Fibroblast of skin of right quadriceps (primary cell): ENCODE measurements at places on chromosomes 5 and 9.

GRCh38 chr5:177429248-177430040 lies 3.0 kb downstream of the GRK6 start:
- no peak for DNase-seq

- DNase-seq = no peak
Measured at GRCh38 chr9:126681336-126681735, 67.6 kb downstream of the LMX1B start.

DNA sequence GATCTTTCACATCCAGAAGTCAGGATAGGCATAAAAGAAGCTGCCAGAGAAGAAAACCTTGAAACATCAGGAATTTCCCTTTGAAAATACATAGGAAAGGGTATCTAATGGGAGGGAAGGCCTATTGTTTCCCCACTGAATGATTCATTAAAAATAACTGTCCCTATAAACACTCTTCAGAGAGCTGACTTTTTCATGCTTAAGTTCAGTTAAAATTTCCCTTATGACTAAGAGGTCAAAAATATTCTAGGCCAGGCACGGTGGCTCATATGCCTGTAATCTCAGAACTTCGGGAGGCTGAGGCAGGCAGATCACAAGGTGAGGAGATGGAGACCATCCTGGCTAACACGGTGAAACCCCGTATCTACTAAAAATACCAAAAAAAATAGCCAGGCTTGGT lies 499.5 kb downstream of the ENC1 start:
- peak; percentile 31 for DNase-seq

DNA sequence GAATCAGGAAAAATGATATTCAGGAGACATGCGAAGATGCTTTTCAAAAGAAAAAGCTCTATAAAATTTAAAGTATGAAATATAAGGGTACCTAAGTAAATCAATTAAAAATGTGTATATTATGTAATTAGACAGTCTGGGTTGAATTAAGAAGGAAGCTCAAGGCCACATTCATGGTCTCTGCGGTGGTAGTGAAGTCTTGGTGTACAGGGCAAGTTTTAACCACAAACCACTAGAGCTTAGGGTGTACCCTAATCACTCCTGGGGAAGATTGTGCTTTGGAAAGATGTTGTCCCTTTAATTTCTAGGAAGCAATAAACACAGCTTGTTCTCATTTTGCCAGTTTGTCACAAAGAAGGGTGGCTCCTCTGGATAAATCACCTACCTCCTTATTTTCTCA lies 287.2 kb upstream of the ZNF608 start:
- no peak for DNase-seq

DNA sequence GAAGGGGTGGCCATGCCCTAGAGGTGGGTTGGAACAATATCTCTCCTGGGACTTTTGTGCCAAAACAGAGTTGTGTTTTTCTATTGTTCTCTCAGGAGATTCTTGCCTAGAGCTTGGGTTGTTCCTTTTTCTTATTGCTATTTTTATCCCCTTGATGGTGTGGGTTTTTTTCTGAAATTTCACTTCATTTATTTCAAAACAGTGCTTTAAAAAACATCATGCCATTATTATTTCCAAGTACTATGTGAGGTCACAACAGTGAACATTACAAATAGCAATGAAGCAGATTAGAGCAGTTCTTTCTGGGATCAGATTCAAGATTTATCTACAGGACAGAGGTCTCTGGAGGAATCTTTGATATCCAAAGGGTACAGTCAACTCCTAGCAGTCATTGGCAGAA lies 76.6 kb downstream of the ACTBL2 start:
- DNase-seq = no peak

GRCh38 chr5:181001947-181002346 lies 13.3 kb downstream of the BTNL3 start:
- DNase-seq = no peak

DNA sequence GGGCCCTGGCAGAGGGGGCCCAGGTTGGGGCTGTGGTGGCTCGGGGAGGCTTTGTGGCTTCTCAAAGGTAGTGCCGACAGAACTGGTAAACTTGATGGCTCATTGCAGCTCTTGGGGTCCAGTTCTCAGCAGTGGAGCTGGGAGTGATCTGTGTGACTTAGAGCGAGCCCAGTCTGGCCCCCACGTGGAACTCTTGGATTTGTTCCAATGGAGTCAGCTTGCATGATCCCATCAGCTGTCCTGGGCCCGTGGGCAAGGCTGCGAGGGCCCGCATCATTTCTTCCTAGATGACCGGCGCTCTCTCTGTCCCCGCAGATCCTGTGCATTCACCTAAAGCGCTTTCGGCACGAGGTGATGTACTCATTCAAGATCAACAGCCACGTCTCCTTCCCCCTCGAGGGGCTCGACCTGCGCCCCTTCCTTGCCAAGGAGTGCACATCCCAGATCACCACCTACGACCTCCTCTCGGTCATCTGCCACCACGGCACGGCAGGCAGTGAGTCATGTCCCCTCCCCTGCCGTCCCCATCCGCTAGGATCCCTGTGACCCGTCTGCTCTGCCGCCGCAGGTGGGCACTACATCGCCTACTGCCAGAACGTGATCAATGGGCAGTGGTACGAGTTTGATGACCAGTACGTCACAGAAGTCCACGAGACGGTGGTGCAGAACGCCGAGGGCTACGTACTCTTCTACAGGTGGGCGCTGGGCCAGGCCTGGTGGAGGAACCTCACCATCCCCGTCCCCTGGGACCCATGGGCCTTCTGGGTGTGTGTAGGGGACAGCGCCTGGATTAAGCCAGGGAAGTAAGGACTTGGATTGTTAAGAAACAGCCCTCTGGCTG lies 39.2 kb downstream of the USP20 start:
- DNase-seq = no peak

DNA sequence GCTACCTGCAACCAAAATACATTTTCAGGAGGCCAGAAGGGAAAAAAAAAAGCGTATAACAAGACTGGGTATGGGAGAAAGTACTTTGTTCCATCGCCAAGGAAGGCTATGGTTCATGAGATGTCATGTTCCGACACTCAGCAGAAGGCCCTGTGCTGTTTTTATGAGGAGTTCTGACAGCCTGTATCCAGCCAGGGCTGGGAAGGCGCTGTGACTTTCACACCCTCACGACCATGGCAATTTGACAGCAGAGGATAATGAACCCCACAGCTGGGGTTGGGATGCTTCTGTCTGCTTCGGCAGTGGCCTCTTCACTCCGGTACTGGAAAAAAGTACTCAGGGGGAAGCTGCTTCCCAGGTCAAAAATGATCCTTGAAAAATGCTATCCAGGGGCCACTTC lies 154.4 kb downstream of the PRELID2 start:
- no peak for DNase-seq

DNA sequence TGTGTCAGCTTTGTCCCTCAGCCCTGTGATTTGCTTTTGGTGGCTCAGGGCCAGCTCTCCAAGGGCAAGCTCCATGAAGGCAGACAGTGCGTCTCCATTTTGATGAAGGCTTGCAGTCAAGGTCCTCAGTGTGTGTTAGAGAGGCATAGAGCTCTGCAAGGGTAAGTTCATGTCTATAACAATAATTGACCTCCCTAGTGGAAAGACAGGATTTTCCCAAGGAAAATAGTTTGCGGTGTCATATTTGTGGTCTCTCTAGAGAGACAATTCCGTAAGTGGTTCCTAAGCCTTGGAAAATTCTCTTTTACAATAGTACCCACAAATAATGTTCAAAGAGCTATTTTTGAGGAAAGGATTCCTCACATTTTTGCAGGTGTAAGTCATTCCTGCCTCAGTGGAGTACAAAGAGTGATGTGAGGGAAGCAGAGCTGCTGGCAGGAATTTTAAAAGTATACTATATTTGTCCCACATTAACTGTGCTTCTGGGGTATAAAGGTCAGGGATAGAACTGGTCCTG lies 40.2 kb downstream of the SLC1A3 start:
- DNase-seq = peak; percentile 70

DNA sequence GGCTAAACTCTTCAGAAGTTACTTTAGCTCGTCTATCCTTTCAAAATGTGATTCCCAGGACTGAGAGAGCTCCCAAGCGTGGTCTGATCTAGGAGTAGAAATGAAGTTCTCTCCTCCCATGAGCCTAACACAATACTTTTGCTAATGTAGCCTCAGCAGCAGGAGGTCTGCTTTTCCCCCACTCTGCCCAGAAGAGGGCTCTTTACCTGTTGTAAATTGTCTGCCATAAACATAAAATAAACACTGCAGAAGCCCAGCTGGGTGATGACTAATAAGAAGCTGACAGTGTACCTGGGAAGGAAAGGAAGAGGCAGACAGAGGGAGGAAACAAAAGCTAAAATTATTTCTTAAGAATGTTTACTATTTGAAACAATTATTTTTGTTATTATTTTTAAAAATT lies 15.4 kb downstream of the SLC36A3 start:
- no peak for DNase-seq

DNA sequence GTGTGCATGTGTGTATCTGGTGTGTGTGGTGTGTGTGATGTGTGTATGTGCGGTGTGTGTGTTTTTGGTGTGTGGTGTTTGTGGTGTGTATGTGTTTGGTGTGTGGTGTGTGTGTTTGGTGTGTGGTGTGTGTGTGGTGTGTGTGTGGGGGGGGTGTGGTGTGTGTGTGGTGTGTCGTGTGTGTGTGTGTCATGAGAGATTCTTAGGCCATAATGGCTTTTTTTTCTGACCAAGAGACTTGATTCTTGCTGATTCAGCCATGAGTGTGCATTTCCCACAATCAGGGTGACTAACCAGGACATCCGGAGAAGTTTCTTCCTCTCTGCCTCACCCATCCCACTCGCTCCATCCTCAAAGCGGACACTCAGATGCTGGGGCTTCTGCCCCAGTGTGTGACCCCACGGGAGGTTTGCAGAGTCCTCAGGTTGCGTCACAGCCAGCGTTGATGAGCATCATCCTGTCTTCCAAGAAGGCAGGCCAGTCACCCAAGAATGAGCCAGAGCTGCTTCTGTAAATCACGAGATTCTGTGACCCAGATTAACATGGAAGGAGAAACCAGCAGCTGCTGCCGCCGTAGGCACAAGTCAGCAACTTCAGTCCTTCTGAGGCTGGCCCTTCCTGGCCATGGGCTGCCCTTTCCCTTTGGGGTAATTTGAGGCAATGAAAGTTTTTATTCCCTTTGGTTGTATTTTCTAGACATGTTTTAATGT lies 12.5 kb upstream of the CTSL start:
- DNase-seq = peak; percentile 99

- no peak for DNase-seq
Measured at GRCh38 chr9:28707616-28708015, 1134.3 kb upstream of the C9orf72 start.

- no peak for DNase-seq
Measured at GRCh38 chr5:172733974-172734346, 37.0 kb downstream of the DUSP1 start.

GRCh38 chr9:121881920-121882500 lies 211.1 kb downstream of the TTLL11 start:
- DNase-seq = no peak

GRCh38 chr5:388266-389196 lies 54.4 kb upstream of the EXOC3 start:
- DNase-seq = no peak

DNA sequence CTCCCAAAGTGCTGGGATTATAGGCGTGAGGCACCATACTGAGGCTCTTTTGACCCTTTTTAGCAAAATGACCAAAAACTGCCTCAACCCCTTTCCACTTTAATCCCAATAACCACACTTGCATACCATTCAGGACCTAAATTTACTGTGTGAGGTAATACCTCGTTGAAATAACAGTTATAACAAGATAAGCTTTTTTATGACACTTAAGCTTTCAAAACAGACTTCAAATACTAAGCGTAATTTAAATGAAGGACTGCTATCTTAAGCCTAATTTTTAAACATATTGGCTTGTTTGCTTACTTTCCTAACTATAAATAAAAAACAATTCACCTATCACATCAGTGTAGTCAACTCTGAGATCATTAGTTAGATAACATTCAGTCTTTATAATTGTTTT lies 37.8 kb downstream of the PWWP2A start:
- DNase-seq = no peak

- no peak for DNase-seq
Measured at GRCh38 chr9:125789196-125789595, 42.0 kb downstream of the PBX3 start.

DNA sequence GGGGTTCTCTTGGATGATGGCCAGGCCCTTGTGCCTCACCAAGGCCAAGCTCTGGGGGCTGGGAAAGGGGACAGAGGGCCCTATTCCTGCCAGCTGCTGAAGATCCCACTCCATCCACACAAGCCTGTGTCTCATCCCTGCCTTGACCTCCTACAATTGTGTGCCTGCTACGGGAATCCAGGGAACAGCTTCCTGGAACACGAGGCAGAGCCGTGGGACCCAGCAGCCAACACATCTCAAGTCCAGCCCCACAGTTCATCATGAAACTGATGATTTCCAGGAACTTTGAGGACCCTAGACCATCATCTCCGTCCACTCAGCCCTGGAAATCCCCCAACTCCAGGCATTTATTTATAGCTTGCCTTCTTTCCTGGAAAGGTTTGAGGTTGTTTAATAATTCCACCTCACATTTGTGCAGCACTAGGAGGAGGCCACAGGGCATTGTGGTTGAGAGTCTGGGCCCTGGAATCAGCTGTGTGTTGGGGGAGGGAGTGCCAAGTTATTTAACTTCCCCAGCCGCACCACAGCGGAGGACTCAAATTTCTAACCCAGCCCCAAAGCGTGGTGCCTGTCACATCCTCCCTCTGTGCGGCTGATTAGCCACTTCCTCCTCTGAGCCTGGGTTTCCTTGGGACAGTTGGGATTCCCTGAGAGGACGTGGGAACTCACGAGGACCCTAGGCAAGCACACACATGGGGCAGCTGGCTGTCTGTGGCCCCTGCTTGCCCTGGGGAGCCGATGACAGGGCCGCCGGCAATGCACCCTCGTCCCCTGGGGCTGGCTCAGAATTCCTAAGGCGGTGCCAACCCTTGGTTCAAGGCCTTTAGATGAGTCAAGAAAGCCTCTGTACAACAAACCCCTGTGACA lies 58.2 kb upstream of the GGTA1 start:
- peak; percentile 94 for DNase-seq

DNA sequence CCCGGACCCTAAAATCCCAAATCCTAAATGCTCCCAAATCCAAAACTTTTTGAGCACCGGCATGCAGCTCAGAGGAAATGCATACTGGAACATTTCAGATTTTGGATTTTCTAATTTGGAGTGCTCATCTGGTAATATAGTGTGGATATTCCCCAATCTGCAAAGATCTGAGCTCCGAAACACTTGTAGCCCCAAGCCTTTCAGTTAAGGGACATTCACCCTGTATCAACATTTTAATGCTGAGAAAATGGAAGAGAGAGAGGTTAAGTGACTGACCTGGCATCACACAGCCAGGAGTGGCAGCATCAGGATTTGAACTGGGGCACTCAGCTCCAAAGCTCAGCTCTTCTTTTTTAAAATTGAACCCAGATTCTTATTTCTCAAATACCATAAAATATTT lies 30.7 kb downstream of the QRFP start:
- no peak for DNase-seq

DNA sequence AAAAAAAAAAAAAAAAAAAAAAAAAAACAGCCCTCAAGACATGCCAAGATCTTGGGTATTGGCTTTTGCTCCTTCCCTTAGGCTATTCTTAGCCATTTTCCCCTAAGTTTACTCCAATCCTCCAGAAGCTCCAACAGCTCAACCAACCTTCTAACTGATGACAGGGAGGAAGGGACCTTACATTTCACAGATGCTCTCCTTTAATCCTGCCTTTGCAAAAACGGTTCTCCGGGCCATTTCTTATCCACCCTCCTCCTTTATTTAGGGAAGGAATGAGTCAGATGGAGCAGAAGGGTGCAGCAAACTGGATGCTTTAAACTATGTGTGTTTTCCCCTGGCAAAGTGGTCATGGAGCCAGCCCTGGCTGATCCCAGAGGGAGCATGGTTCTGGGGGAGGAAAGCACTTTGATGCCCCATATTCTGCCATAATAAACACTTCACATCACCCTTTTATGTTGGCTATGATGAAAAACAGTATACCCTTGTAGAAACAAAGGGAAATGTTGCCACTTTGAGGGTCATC lies 369.4 kb upstream of the DMAC1 start:
- DNase-seq = peak; percentile 2
